ENCODE measurements at places on chromosomes 12 and 14.

DNA sequence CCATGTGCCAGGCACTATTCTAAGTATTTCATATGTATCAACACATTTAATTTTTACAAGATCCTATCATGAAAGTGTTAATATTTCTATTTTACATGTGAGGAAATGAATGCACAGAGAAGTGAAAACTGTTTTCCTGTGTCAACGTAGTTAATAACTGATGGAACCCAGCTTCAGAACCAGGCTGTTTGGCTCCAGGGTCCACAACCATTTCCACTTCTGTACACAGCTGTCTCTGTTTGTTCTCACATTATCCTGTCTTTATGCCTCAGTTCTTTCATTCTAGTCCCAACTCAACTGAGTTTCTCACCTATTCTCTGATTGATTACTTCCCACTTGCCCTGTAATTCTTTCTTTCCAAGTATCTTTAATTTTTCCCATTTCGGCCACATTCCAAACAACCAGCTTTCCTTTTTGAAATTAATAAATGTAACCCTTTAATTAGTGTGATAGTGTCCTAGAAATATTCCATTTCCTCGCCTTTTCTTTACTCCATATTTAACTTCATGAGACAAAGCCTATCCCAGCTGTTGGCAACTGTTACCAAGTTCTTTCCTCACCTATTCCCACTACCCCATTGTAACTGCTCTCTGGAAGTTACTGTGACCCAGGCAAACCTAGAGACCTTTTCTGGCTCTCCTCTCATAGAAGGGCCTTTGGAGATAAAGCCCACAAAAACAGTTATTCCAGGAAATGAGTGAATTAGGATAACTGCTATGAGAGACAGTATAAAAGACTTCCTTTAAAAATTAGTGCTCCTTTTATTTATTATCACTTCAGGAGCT, 218.7 kb downstream of the RASSF9 start:
- no peak for DNase-seq

DNA sequence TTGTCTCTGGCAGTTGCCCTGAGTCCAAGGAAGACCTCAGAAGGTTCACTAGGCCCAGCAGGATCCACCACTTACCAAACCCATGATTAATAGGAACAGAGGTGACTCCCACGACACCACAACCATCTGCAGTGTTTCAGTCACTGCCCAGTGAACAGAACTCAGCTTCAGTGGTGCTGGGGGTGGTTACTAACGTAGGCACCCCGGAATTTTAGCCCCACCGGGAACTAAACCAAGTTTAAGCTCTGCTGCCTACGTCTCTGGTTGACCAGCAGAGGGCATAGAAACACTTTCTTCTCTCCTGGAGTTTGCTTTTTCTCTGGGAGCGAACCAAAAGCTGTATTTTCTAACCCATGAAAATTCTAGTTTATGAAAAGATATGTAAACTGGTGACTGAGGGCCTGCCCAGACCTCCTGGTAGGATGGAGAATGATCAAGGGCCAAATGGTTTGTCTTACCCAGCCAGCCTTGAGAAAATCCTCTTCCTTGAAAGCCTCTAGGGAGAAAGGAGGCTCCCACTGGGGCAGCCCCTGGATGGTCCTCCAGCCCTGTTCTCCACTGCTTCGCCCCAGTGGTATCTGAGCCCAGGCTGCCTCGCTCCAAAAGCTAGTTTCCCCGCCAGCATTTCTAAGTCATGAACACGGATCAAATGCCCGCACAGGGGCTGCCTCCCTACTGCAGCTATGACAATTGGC, 379.8 kb downstream of the DPF3 start:
- peak; percentile 63 for DNase-seq

GRCh38 chr12:85693093-85693665, 143.0 kb downstream of the RASSF9 start:
- DNase-seq: no peak

DNA sequence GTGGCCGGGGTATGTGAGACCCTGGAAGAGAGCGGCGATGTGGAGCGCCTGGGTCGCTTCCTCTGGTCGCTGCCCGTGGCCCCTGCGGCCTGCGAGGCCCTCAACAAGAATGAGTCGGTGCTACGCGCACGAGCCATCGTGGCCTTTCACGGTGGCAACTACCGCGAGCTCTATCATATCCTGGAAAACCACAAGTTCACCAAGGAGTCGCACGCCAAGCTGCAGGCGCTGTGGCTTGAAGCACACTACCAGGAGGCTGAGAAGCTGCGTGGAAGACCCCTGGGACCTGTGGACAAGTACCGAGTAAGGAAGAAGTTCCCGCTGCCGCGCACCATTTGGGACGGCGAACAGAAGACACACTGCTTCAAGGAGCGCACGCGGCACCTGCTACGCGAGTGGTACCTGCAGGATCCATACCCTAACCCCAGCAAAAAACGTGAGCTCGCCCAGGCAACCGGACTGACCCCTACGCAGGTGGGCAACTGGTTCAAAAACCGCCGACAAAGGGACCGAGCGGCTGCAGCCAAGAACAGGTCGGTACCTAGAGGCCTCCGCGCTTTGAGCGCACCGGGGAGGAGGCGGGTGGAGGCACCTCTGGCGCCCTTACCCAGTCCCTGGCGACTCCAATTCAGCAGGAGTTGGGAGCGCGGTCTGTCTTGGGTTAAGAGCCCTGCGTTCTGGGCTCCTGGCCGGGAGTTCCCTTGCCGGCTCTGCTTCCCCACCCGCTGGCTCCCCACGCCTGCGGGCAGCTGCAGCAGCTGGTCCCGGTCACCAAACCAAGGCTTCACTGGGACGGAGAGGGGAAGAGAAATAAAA, 700 bp downstream of the SIX6 start:
- DNase-seq: no peak

- no peak for DNase-seq
Observed at GRCh38 chr14:28102001-28102400, 664.6 kb upstream of the FOXG1 start.

DNA sequence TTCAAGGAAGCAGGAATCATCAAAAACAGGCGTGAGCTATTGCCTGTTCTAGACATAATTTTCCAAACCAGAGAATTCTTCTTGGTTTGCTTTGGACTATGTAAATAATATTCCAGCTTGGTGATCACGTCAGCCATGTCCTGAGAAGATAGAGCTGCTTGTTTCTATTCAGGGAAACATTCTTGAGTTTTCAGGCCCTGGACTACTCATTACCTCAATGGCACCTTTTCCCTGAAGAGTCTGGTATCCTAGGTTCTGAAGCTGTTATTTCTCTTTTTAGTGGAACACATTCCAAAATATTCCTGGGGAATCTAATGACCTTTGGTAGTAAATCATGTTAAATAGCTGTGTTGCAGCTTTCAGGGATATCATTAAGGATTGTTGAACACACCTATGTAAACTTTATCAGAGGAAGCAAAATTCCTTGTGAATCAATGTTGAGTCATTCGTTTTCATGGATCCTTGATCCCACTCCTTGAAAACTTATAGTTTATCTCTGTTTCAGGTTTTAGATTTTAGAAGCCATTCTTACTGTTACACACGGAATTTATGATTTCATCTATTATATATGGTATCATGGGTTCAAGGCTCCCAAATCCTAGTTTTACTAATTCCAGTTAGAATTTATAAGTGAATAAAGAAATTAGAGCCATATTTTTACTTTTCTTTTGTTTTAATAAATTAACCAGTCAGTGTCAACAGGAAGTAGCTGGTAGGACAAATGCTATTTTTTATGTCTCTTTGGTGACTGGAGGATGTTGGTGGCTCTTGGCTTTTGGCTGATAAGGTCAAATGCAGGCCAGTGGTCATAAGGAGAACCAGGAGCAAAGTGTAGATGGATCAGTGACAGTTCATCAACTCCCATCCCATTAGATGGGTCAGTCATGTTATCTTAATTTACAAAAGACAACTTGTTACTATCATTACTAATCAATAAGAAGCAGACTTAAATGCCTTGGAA, 380.1 kb downstream of the ZFP36L1 start:
- no peak for DNase-seq
